Stimulated activated CD4-positive, alpha-beta T cell treated with anti-CD3 and anti-CD28 coated beads, Interleukin-4, amount 100 ng/mL, for 48 hours (primary cell): ENCODE measurements at places on chromosomes 16 and 17.

GRCh38 chr16:1026784-1027500 lies 45.4 kb downstream of the SOX8 start:
- no peak for DNase-seq

DNA sequence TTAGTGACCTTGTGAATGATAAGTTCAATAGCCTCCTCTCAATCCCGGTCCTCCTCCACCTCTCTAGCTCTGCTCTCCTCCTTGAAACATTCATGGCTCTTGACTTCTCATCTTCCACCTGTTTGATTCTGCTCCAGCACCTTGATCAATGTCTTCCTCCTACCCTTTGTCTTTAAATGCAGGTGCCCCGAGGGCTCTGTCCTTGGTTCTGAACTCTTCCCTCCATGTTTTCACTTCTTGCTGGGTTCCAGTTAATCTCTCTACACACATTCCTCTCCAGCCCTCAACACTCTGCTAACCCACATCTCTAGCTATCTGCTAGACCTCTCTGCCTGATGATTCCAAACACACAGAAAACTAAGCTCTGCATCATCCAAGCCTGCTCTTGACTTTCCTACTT lies 13.4 kb downstream of the CD300E start:
- no peak for DNase-seq

- DNase-seq, result no peak
Observed at GRCh38 chr16:47983999-47984580, 171.7 kb downstream of the ABCC12 start.

DNA sequence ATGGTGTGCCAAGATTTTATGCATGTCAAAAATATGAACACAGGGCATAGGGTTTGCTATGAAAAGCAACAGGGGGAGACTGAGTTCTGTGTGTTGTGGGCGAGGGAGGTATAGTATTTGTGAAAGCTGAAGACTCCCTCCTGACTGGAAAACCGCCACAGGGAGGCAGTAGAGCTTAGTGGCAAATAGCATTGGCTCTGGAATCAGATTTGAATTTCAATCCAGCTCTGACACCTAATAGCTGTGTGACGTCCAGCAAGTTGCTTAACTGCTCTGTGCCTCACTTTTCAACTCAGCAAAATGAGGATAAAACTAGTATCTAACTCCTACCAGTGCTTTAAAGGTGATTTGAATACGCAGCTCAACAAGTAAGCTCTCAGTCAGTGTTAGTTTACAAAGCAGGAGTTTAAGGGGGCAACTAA lies 22.0 kb downstream of the KPNA2 start:
- DNase-seq, result peak; percentile 17

DNA sequence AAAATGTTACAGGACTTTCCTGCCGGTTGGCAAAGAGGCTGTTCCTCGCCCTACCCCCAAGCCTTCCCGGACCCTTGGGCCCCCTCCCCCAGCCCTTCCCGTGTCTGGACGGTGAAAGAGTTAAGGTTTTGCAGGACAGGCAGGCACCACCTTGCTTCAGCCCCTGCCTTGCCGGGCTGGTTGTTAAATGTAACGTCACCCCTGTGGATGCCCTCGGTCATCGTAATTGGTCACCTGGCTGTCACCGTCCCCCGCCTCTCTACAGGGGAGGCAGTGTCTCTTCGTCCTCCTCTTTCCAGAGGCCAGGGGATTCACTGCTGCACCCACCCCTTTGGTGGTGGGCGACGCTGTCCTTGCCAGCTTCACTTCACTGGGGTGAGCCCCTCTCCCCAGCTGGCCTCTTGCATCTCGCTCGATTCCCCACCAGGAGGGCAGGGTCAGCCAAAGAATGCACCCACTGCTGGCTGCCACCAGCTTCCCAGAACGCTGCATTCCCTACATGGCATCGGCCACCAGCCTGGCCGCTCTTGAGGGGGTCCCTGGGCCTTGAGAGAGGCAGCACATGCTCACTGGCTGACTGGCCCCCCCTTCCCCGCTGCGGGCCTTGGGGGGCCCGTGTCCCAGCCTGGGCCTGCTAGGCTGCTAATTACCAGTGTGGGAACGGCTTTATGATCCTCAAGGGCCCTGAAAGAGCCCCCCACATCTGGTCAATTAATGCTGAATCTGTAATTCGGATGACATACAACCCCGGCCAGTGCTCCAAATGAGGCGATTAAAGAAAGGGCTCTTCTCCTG lies 25.2 kb upstream of the GSE1 start:
- no peak for DNase-seq

DNA sequence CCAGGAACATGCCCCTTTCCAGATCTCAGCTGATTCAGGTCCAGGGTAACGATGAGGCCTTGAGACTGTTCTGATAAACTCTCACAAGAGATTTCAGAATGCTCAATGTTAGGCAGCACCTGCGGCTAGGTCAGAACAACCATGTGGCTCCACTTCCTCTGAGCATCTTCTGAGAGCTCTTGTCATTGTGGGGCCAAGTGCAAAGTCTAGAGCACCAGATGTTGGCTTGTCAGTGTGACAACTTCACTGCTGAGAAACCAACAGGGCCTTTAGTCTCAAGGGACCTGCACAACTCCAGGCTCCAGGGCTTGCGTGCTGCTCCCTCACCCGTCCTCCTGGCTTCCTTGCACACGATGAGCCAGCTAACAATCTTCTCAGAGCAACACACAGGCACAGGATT lies 29.0 kb downstream of the FCSK start:
- DNase-seq, result no peak

GRCh38 chr16:69942099-69942491 lies 9.0 kb upstream of the CLEC18A start:
- DNase-seq, result no peak

GRCh38 chr17:65355246-65355645 lies 206.2 kb downstream of the AXIN2 start:
- no peak for DNase-seq

GRCh38 chr16:58614212-58614611 lies 15.4 kb downstream of the CNOT1 start:
- DNase-seq, result no peak

DNA sequence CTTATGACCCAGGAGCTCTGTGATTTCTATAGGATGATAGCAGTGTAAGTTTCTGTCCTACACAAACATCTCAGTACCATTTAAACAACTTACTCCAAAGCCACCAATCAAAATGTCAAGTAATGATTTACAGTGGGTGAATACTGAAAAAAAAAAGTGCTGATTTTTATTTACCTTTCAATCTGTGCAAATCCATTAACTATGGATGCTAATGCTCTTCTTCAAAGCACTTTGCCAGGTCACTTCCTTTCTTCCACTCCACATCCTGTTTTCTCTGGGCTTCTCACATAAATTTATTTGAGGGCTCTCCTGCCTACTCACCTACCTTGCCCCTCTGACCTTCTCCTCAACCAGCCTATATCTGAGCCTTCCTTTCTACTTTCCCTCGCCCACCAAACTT lies 101.6 kb downstream of the SKAP1 start:
- DNase-seq, result no peak

- DNase-seq, result no peak
Observed at GRCh38 chr16:79006765-79007164, 593.8 kb downstream of the MAF start.

GRCh38 chr16:85389679-85390470 lies 223.2 kb upstream of the GSE1 start:
- no peak for DNase-seq

DNA sequence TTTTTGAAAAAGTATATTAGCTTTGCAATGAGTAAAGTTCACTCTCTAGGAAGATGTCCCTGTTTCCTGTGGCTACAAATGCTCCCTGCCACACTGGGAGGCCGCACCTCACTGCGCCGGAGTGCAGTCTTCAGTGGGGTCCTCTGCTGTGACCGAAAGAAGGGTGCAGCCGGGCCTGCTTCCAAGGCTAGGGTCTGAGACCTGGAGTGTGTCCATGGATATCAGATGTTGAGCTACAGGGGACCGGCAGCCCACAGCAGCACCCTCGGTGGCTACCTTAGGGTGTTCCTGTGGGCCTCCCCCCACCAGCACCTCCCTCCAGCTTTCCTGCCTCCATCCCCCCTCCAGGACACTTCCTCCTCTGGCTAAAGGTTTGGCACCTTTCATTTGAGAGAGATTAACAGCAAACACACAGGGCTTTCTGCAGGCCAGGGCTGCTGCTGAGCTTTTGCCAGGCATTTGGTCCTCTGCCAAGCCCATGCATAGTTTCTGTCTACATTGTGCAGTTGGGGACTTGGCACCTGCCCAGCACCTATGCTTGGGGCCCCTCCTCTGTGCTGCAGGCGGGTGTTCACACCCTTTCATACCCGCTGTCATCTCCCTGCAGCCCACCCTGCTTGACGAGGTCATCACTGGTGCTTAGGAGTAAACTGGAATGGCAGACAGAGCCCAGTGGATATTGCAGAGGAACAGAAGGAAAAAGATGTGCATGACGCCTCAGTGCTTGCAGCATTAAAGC lies 33.8 kb upstream of the CRISPLD2 start:
- DNase-seq, result no peak

- DNase-seq, result no peak
Observed at GRCh38 chr17:60959696-60960095, 282.0 kb downstream of the BCAS3 start.

DNA sequence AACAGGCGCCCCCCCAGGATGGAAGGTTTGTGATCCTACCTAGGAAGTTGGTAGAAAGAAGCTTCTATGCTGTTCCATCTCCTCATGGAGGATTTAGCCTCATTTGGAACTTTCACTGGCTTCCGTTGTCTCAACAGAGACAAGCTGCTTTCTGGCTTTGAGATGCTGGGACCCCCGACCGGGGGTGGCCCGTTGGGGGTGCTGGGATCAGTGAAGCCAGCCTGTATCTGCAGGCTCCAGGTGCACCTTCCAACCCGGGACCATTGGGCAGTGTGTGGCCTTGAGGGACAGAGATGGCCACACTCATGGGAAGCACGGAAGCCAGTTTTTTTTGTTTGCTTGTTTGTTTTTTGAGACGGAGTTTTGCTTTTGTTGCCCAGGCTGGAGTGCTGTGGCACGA lies 15.4 kb downstream of the CIBAR2 start:
- DNase-seq, result no peak

DNA sequence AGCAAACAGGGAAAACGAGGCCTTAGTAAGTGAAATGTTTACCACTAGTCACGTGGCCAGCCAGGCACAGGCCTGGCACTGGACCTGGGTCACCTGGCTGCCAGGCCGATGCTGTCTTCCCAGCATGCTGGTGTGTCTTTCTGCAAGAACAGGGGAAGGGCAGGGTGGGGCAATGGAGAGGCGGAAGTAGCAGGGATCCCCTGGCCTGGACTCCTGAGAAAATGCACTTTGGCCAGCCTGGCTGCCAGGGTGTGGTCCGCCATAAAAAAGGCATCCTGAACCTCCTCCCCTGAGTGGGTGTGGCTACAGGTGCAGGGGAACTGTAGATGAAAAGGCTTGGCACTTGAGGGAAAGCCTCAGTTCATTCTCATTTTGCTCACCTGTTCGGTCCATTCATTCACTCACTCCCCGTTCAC lies 1.0 kb upstream of the ANKRD40CL start:
- DNase-seq, result no peak

DNA sequence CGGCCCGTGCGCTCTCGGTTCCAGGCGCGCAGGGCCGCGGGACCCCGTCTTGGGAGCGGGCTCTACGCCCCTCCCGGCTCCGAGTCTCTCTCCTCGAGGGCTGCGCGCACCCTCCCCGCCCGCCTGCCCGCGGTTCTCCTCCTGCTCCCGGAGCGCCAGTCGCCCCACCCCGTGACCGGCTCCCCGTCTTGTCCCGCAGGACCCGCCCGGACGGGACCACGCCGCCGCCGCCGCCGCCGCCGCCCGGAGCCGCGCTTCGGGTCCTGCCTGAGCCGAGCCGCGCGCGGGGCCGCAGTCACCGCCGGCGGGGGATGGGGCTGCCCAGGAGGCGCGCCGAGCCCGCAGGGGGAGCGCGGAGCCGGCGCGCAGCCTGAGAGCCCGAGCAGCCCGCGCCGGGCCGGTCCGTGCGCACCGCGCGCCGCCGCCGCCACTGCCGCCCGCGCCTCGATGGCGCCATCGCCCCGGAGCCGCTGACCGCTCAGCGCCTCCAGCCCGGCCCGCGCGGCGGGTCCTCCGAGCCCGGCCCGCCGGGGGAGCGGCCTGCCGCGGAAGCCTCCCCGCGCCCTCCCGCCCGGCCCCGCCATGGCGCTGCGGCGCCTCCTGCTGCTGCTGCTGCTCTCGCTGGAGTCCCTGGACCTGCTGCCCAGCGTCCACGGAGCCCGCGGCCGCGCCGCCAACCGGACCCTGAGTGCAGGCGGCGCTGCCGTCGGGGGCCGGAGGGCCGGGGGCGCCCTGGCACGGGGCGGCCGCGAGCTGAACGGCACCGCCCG lies at the start of gene SHISA6:
SHISA6 (plus strand) TSS at position 373 of the 770 bp plus-strand sequence.
- DNase-seq, result no peak

DNA sequence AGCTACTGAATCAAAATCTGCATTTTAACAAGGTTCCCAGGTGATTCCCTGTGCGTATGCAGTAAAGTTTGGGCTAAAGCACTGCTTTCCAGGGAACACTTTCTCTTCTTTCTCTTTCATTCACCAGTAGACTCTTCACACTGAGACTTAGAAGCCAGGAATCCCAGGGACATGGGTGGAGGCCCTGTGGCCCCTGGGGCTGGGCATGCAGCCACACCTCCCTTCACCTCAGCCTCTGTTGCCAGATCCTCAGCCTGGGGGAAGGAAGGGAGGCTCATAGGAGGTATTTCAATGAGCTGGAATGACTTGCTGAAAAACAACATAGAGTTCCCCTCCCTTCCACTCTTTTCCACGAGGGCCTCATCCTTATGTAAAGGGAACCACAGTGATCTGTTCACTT lies 1.2 kb downstream of the G6PC3 start:
- no peak for DNase-seq

DNA sequence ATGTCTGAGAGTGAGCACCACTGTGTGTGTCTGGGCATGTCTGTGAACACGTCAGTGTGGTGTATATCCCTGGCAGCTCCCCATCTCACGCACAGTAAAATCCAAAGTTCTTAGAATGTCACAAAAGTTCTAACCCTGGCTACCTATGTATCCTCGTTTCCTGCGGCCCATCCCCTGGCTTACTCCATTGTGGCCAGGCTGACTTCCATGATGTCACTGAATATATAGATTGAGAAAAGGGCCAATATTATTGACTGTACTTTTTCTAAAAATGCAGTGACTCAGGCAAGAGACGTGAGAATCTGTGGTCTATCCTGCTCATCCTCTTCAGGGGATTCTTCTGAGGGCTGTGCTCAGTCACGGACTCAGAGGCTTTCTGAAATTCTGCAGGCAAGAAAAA lies 963 bp upstream of the METTL22 start:
- DNase-seq, result no peak

DNA sequence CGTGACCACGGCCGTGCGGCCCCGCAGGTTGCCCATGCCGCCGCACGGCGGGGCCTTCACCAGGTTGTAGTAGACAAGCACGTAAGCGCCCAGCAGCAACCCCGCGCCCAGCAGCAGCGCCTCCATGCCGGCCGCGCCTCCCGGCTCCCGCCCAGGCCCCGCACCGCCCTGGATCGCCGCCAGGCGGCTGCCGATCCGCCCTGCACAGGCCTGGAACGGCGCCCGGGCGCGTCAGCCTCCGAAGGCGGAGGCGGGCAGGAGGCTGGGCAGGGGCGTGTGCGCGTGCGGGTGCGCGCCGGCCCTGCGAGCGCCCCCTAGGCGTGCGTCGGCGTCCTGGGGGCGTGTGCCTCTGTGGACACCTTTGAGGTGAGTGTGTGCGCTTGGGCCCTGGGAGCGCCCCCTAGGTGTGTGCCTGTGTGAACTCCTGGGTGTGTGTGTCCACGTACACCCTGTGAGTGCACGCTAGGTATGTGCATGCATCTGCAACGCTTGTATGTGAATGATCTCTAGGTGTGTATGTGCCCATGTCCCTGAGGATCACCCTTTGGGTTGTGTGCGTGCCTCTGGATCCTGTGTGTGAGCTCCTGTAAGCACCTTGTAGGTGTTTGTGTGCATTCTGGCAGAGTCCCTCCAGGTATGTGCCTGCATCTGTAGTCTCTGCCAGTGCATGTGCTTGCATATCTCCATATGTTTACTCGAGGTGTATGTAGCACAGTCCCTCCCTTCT lies at the start of gene DHRS13:
DHRS13 (minus strand) TSS at position 261 of the 727 bp plus-strand sequence; CDS start at position 126, 135 bp downstream.
- peak; percentile 93 for DNase-seq
